ENCODE measurements at places on chromosomes 3 and 15.

DNA sequence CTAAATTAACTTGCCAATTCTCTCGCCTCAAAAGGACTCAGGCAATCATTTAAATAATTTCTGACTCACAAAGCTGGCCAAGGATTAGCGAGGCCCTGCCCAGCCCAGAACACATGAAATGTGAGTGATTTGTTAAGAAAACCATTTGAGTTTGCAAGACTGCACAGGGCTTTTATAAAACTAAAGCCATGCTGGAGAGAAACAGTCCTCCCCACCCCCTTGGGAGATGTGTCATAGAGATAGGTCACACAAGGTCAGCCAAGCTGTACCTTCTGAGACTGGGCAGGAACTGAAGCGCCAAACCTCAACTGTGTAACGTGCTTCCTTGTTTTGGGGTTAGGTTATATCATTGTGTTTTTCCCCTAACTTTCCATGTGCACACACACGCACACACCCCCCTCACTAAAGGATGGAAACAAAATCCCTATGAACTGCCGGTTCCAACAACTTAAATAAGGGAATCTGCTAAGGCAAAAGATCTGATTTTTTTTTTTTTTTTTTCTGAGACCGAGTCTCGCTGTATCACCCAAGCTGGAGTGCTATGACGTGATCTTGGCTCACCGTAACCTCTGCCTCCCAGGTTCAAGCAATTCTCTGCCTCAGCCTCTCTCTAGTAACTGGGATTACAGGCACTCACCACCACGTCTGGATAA is 8.1 kb downstream of the SPATA12 start:
- no peak for DNase-seq

- no peak for DNase-seq
Observed at GRCh38 chr3:61985020-61985419, 388.3 kb downstream of the FEZF2 start.

GRCh38 chr3:138912237-138912636 is 34.7 kb downstream of the FOXL2 start:
- DNase-seq = no peak

- DNase-seq = peak; percentile 13
Observed at GRCh38 chr3:185470323-185470722, 28.5 kb downstream of the TMEM41A start.

- no peak for DNase-seq
Observed at GRCh38 chr3:114730397-114730796, 416.7 kb downstream of the ZBTB20 start.

GRCh38 chr15:57306161-57306943 is 70.0 kb upstream of the CGNL1 start:
- DNase-seq = peak; percentile 66

- DNase-seq = peak; percentile 7
Observed at GRCh38 chr3:154616298-154616697, 186.3 kb upstream of the GPR149 start.

DNA sequence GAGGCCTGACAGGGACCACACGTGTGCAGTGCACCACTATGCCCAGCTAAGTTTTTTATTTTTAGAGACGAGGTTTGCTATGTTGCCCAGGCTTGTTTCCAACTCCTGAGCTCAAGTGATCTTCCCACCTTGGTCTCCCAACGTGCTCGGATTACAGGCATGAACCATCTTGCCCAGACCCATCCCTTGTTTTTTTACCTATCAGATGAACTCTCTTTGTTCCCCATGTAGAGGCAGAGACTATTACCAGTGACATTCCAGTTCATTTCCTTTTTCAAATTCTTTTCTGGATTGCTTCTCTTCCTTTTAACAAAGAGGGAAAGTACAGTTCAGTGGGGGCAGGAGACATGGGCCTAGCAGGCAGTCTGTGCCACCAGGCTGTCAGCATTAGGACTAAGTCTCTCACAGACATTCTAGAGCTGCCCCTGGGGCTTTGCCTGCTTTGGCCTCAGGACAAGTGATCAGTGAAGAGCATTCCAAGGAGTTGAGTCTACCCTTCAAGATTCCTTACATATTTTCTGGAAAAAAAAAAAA is 103.5 kb upstream of the SLC7A14 start:
- DNase-seq = no peak

DNA sequence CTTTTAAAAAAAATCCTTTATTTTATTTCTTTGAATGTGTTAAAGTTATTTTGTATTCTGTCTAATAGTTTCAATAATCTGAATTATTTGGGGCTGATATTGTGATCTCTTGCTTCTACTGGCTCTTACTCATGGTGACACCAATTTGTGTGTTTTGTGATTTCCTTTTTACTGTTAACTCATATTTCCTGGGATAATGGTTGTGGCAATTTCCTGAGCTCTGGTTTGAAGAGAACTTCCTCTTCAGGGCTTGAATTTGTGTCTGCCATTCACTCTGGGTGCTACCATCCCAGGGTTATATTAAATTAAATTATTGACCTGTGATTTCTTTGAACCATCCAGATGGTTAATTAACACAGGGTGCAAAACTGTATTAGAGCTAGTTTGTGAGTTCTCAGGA is 60.4 kb upstream of the RNF7 start:
- no peak for DNase-seq

DNA sequence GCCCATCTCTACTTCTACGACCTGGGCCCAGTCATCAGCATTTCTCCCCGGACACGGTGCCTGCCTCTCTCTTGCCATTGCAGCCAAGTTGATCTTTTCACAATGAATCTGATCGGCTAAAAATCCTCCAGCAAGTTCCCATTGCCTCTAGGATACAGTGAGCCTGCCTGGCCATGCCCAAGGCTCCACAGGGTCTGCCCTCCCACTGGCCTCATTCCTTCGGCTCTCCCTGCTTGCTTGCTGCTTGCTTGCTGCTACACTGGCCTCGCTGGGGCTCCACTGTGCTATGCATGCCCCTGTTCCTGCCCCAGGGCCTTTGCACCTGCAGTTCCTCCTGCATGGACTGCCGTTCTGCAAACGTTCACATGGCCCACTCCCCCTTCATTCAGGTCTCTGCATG is 2.0 kb downstream of the ABTB1 start:
- no peak for DNase-seq

- DNase-seq = no peak
Observed at GRCh38 chr3:19456738-19457137, 308.4 kb downstream of the KCNH8 start.

DNA sequence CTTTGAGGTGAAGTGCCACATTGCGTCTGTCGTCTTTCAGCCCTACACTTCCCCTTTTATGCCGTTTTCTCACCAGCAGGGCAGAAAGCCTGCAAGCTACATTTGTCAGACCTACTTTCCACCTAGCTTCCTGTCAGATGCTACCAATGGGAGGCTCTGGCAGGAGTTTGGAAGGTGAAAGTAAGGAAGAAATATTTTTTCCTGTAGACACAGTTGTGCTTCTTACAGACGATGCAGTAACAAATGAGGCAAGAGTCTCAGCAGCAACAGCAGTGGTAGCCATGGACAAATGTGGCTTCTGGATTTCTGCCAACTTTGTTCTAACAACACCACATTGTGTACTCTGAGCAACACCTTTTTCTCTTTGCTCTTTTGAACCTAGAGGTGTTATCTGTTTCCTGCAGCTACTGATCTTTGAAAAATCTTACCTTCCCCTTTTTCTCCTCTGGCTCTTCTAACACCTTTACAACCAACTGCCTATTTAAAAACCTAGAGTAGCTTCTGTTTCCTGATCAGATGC is 70.6 kb upstream of the STT3B start:
- DNase-seq = no peak

GRCh38 chr3:155293516-155293915 is at the start of gene STRIT1:
TSS of gene STRIT1 (minus strand) at chr3:155293683.
- DNase-seq = no peak

DNA sequence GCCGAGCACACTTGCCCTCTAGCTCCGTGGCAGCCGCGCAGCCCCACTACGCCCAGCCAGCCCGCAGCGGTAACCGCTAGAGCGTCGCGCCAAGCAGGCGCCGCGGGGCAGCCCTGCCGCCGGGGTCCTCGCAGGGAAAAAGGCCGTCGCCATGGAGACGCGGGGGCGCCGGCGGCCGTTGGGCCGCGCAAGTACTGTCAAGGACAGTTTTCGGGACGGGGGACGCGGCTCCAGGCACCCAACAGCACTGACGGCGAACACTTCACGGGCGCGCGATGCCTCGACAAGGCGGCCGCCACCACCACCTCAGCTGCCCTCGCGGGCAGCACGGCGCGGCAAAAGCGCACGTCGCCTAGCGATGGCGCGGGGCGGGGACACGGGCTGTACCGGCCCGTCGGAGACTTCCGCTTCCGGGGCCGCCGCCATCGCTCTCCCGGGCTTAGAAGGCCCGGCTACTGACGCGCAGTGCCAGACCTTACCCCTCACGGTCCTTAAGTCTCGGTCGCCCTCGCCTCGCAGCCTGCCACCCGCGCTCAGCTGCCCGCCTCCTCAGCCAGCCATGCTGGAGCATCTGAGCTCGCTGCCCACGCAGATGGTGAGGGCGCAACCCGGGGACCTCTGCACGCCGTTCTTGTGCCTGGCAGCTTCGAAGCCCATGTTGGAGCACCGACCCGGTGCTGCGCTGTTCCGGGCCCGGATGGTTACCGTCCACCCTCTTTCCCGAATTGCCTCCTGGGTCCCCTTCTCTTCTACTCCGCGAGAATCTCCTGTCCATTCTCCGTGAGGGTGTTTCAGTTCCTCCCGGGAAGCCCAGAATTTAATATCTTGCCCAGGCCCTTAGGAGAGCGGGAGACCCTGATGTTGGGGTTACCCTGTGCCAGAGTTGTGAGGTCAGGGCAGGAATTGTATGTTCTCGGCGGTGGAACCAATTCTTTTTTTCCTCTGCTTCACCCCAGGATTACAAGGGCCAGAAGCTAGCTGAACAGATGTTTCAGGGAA is at the start of the genes GLT8D1 and SPCS1:
GLT8D1 (minus strand) TSS at position 104 of the 999 bp plus-strand sequence. CDS start 5,331 bp downstream, outside the sequence.
SPCS1 (plus strand) TSS at position 419 of the 999 bp plus-strand sequence; CDS start at position 560, 141 bp downstream.
- DNase-seq = peak; percentile 48

GRCh38 chr3:182605882-182606611 is 187.3 kb upstream of the ATP11B start:
- no peak for DNase-seq

GRCh38 chr3:100335434-100335833 is 877 bp downstream of the NIT2 start:
- no peak for DNase-seq

- DNase-seq = no peak
Observed at GRCh38 chr3:32571192-32571485, 481 bp upstream of the DYNC1LI1 start.

DNA sequence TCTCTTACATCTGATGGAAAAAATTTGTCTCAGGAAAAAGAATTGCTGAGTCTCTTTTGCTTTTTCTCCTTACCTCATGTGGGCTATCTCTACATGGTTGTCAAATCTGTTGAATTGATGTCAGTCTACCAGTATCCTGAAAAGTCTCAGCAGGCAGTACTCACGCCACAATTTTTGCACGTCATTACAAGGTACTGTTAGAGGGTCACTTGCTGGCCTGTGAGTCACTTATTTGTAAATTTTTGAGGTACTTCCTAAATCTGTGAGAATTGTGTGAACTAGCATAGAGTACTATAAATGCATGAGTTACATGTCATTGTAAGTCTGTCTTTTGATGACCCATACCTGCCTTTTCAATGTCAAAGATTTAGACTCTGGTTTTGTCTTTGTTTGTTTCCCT is 15.9 kb downstream of the HPS3 start:
- no peak for DNase-seq

DNA sequence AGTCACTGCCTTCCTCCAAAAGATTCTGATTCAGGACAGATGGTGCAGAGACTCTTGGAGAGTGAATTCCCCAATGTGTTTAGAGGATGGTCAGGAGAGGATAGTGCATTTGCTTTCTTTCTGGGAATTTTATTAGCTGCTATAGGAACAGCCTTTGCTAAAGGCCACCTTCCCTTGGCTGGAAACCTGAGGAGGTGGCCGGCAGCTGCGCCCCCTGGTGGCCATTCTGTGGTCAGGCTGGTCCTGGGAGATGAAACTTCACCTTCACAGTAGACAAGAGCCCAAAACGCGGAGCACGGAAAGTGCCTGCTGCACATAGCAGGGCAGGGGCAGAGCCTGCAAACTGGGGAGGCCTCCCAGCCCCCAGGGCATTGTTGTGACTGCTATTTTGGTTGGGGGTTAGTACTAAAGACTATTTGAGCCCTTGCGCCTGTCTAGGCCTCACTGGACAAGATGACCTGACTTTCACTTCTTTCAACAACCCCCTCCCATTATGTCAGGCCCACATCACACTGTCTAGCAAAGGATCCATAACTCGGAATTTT is 34.3 kb downstream of the SEC22C start:
- DNase-seq = peak; percentile 63

DNA sequence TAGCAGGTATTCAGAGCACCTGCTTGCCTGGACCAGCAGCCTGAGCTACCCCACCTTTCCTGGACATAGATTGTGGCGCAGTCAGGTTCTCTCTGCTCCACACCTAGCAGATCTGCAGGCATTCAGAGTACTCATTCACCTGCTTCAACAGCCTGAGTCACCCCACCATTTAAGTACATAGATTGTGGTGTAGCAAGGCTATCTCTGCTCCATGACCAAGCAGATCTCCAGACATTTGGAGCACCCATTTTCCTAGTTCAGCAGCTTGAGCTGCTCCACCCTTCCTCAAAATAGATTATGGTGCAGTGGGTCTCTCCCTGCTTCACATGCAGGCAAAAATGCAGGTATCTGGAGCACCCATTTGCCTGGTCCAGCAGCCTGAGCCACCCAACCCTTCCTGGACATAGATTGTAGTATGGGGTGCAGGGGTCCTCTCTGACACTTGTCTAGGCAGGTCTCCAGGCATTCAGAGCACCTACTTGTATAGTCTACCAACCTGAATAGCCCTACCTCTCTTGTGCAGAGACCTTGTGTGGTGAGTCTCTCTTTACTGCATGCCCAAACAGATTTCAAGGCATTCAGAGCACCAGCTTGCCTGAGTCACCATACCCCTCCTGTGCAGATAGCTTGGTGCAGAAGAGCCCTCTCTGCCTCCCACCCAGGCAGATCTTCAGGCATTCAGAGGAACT is 466.0 kb upstream of the THBS1 start:
- no peak for DNase-seq

Data from iPS DF 6.9 (cell line).